Fibroblast of the aortic adventitia (primary cell): ENCODE measurements at places on chromosomes 2 and 18. TPM values are rescaled to one million over a fixed set of nuclear protein-coding genes. Genes with fewer than 3 reads are reported as not detected.

The SYT4 gene
- under 0.01 TPM in 1 of 2 replicates, not detected in the other for total RNA-seq

The ECEL1 gene
- not detected in 2 replicates for total RNA-seq

The AQP12A gene
- not detected in 2 replicates for total RNA-seq

The UGT1A3 gene
- total RNA-seq = not detected in 2 replicates

The CDCA7 gene
- total RNA-seq = 0.08 and 6.2 TPM in 2 replicates

The SLC9A4 gene
- total RNA-seq = not detected in 2 replicates

The GNAL gene
- total RNA-seq = 0.16 and 0.63 TPM in 2 replicates

The SEMA4F gene
- total RNA-seq = 2.8 and 3.6 TPM in 2 replicates

The CCDC74B gene
- 9.7 and 12.2 TPM in 2 replicates for total RNA-seq

The TOGARAM2 gene
- total RNA-seq = under 0.01 TPM in 1 of 2 replicates, not detected in the other

The GALNT13 gene
- total RNA-seq = 0.45 and 5.1 TPM in 2 replicates

The GPBAR1 gene
- total RNA-seq = 0.27 TPM in 1 of 2 replicates, not detected in the other

The PKDCC gene
- 19.7 and 57.8 TPM in 2 replicates for total RNA-seq

The REG3A gene
- not detected in 2 replicates for total RNA-seq

The LDLRAD4 gene
- 0.54 TPM in 1 of 2 replicates, not detected in the other for total RNA-seq

The BARD1 gene
- 4.5 and 33.1 TPM in 2 replicates for total RNA-seq

The ANKRD30B gene
- total RNA-seq = 0.36 and 2.7 TPM in 2 replicates

The MC4R gene
- not detected in 2 replicates for total RNA-seq

The FSIP2 gene
- 0.98 and 1.6 TPM in 2 replicates for total RNA-seq

The LIMS1 gene
- total RNA-seq = 66.6 and 91.2 TPM in 2 replicates

The PSMA8 gene
- total RNA-seq = not detected in 2 replicates

The SCN2A gene
- 16.7 and 18.5 TPM in 2 replicates for total RNA-seq

The CMPK2 gene
- 1.9 and 11.0 TPM in 2 replicates for total RNA-seq

The CETN1 gene
- not detected in 2 replicates for total RNA-seq

The WDFY1 gene
- 62.6 and 95.4 TPM in 2 replicates for total RNA-seq

The SP9 gene
- not detected in 2 replicates for total RNA-seq
